ENCODE measurements at places on chromosomes 16 and 17.

DNA sequence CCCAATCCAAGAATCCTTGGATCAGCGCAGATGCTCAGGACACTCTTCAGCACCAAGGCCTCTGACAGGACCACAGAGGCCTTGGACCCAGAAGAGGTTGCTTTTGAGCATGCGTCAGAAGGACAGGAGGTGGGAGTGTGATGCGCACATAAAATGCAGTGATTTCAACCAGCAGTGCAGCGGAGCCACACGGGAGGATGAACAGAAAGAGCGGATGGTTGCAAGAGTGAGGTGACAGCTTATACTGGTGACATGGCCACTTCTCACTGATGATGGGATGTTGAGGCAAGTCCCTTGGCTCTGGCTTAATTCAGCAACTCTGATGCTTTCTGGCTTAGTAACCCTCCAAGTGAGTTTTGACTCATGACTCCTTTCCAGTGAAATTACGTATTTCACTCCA is 25.2 kb upstream of the ERN1 start:
- no peak for DNase-seq

DNA sequence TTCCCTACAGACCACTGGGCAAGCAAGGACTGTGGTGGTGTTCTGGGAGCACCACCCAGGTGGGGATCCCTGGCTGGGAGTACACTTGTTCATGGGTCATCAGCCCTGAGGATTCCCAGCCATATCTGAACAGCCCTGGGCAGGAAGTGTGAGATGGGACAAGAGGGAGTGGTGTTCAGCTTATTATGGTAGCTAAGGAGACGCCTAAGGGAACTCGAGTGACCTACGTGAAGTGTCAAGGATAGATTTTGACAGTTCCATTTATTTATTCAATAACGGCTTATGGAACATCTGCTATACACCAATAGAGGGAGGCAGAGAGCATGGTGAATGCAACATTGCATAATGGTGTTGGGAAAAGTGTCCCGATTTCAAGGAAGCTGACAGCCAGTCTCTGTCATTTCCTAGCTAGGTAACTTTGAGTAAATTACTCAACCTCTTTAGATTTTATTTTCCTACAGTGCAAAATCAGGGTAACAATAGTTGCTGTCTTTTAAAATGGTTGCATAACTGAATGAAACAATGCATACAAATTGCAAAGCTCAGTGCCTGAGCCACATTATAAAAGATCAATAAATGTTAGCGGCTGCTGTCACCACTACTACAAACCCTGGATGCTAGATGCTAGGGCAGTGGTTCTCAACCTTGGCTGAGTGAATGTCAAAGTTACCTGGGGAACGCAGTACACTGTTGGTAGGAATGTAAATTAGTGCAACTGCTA is 534.1 kb downstream of the GRIN2A start:
- no peak for DNase-seq

DNA sequence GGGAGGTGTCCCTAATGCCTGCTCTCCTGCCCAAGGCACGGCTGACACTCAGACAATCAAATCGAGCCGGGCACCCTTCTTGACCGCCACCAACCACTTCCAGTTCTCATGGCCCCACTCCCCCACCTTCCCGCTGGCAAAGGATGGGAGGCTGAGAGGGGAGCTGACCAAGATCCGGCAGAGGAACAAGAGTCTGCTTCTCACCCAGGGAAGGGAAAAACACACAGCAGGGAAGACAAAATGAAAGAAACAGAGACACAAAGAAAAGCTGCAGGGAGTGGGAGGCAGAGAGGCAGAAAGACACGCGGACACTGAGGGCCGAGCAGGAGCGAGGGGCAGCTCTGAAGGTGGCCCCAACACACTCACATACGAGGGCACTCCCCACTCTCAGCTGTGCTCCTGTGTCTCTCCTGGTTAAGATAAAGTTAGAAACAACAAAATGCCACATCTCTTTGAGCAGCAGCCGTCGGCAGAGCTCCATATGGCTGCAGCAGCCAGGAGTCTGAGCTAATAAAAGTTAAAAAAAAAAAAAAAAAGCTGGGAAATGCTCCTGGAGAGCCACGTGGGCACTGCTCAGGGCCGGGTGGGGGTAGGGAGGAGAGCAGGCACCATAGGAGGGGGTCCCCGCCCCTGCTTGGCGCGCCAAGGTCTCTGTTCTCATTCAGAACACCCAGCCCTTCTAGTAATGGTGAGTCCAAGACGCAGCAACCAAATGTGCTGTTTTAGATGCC is 7.4 kb downstream of the LRRC75A start:
- DNase-seq = no peak

GRCh38 chr16:81432937-81433557 is 11.6 kb upstream of the CMIP start:
- no peak for DNase-seq

DNA sequence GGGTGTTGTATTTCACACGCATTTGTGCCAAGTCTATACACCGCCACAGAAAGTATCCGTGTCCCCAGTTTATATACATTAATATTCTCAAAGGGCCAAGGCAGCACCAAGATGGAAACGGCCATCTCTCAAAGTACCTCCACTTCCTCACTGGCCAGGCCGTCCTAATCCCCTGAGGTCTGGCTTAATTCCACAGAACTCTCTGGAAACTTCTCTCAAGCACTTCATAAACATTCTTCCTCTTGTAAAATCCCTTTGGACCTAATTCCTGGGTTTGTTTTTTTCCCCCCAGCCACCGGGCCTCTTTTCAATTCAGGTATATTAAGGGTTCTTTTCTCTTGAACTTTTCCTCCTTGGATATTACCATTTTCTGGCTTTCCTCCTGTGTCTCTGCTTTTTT is 5.1 kb upstream of the ERN1 start:
- DNase-seq = no peak

GRCh38 chr17:80029258-80029974 is 6.3 kb downstream of the TBC1D16 start:
- DNase-seq = no peak

DNA sequence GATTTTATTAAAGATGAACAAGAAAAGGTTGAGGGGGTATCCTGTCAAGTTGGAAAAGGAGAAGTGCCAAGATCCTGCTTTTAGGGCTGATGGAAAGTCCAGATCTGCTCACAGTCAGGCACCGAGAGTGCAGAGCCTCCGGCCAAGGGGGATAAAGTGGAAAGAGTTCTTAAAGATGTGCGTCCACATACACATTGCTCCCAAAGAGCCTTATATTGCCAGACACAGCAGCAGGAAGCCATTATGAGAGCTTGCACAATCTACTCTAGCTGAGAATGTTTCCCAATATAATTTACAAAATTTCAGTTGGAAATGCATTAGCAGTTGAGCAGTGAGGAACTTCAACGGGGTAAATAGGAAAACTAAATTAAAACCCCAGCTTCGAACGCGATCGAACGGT is 95.6 kb downstream of the SALL1 start:
- DNase-seq = no peak

GRCh38 chr17:75344666-75345065 is 55.4 kb upstream of the SLC25A19 start:
- DNase-seq = no peak

DNA sequence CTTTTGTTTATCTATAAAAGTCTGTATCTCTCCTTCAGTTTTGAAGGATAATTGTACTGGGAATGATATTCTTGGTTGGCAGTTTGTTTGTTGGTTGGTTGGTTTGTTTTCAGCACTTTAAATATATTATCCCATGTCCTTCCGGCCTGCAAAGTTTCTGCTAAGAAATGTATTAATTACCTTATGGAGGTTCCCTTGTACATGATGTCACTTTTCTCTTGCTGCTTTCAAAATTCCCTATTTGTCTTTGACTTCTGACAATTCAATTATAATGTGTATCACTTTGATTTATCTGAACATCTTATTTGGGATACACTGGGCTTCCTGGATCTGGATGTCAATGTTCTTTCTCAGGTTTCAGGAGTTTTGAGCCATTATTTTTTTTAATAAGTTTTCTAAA is 4.1 kb upstream of the KRT34 start:
- DNase-seq = no peak

Measured in renal pelvis (tissue), 12 donors.